Activated CD8-positive, alpha-beta T cell treated with anti-CD3 and anti-CD28 coated beads for 36 hours (primary cell): ENCODE measurements at places on chromosomes 4 and X. TPM values are rescaled to one million over a fixed set of nuclear protein-coding genes. Genes with fewer than 3 reads are reported as not detected.

DNA sequence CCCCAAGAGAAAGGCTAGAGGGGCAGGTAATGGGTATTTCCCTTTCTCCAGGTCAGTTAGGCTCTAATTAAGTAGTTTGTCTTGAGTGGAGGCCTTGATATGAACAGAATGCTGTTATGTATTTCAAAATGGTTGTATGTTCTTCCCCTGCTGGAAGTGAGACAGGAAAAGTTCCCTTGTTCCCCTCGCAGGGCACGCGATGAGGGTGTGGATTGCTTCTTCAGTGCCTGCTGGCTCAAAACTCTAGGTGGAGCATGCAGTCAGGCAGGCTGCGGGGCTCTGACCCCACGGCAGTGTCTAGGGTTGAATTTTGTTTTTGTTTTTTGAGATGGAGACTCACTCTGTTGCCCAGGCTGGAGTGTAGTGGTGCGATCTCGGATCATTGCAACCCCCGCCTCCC, 341.0 kb upstream of the ZCCHC13 start:
- no peak for DNase-seq
- no peaks in the 10 kb centered on the region for H3K27me3 ChIP-seq
- H3K4me1 ChIP-seq: peaks cover 39% of the 10 kb centered on the region
- peaks cover 17% of the 10 kb centered on the region for H3K36me3 ChIP-seq
- H3K4me3 ChIP-seq: no peak overlapping the region
- no peak overlapping the region for H3K27ac ChIP-seq

Gene ACE2
- total RNA-seq: not detected

- no peak overlapping the region for H3K4me3 ChIP-seq
- no peaks in the 10 kb centered on the region for H3K27me3 ChIP-seq
- no peaks in the 10 kb centered on the region for H3K4me1 ChIP-seq
These were observed 335.5 kb downstream of the IL15 start for GRCh38 chr4:141971869-141972268.

GRCh38 chr4:185916231-185916630, 104.2 kb upstream of the SORBS2 start:
- no peak overlapping the region for H3K4me3 ChIP-seq
- H3K27me3 ChIP-seq: peaks cover 2% of the 10 kb centered on the region
- H3K4me1 ChIP-seq: no peaks in the 10 kb centered on the region
- no peaks in the 10 kb centered on the region for H3K36me3 ChIP-seq
- DNase-seq: no peak

DNA sequence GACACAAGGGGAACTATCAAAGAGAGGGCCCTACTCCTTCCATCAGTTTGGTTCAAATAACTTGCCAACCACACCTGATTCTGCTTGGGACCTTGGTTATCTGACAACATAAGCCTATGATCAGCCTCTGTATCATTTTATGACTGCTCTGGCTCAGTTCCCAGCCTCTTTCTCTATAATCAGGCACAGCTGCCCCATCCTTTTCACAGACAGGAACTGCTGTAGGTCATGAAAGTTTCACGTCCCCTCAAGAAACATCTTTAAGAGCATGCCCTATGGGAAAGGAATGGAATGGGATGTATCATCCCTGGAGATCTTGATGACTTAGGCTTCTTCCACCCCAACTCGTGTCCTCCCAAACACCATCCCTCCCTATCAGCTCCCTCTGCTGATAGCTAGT, 243.4 kb downstream of the AR start:
- H3K4me3 ChIP-seq: no peak overlapping the region
- H3K4me1 ChIP-seq: no peaks in the 10 kb centered on the region
- no peak for DNase-seq
- H3K27ac ChIP-seq: no peak overlapping the region
- H3K27me3 ChIP-seq: no peaks in the 10 kb centered on the region
